ENCODE measurements at places on chromosomes 2 and 18. TPM values are rescaled to one million over a fixed set of nuclear protein-coding genes. Genes with fewer than 3 reads are reported as not detected.

The ERMN gene
- total RNA-seq, result 1.2 TPM

The TMEM37 gene
- 0.16 TPM for total RNA-seq

The ECEL1 gene
- not detected for total RNA-seq

The TRIM43 gene
- total RNA-seq, result not detected

The CCDC68 gene
- not detected for total RNA-seq

The CCL20 gene
- 5.5 TPM for total RNA-seq

The FEV gene
- not detected for total RNA-seq

The GLI2 gene
- 0.05 TPM for total RNA-seq

The ANKRD30B gene
- not detected for total RNA-seq

DNA sequence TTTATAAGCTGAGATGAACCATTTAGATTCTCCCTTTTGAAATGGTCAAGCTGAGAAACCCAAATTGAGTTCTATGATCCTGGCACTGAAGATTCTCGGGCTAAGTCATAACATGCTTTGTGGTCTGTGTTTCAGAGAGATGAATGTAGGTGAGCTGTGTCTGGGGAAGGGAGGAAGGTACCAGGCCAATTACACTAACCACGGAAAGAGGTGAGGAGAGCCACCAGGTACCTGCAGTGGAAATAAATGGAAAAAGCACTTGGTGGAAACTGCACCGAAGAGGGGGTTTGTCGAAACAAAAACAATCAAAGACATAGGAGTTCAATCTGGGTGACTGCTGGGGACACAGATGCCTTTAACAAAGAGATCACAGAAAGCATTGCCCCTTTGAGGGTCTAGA is 963 bp upstream of the MRPL44 start:
- no peak for DNase-seq

- no peak for DNase-seq
These were observed 786.4 kb downstream of the RNF144A start for GRCh38 chr2:7703543-7704144.

GRCh38 chr2:102193074-102193473 is 6.3 kb downstream of the IL1RL2 start:
- no peak for DNase-seq

GRCh38 chr2:25035537-25036220 is 6.2 kb upstream of the EFR3B start:
- DNase-seq, result no peak

DNA sequence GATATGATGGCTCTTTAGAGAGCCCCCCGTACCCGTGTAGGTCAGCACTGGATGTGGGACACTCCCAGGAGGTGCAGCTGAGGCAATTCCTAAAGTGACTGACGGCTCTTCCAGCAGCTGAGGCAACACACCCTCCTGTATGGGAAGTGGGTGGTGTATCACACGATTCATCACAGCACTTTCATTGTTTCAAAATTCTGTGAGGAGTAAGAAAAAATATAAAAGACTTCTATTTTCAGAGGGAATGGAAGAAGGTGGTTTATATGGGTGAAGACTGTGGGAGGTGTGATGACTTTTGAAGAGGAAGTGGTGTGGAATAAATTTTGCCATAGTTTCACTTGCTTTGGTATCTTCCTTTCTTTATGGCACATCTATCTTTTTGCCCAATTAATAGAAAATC is 22.3 kb downstream of the QPCT start:
- DNase-seq, result no peak

- DNase-seq, result no peak
These were observed 56.9 kb upstream of the LPIN2 start for GRCh38 chr18:3069671-3070433.

DNA sequence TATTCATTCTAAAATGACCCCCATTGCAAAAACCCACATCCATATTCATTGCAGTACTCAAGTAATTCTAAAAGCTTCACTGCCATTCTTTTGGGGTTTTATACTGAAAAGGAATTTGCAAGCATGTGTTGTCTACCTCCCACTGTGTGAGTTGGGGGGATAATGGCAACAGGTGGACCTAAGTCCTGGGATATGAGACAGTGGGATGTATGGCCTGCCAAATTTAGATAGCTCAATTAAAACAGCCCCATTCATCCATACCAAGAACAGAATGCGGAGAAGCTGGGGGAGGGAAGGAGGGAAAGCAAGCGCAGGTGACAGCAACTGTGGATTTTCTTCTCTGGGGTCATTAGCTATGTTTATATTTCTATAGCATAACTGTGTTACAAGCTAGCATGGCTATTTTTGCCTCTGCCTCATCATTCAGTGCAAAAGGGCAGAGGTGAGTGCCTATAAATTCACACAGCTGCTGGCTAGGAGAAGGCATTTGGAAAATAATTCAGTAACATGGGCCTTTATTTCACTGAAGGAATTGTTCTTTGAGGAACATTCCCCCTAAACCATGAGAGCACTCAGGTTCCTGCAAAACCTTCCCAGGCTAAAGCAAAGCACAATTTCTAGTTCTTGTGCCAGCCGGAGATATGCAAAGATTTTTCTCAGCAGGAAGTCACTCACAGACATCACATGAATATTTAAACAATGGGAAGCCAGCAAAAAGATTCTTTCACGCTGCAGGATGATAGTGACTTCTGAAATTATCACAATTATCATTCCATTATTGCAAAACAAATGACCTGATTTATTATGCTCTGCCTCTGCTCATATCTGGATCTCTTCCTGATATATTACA is 393.9 kb upstream of the ACVR2A start:
- DNase-seq, result no peak

DNA sequence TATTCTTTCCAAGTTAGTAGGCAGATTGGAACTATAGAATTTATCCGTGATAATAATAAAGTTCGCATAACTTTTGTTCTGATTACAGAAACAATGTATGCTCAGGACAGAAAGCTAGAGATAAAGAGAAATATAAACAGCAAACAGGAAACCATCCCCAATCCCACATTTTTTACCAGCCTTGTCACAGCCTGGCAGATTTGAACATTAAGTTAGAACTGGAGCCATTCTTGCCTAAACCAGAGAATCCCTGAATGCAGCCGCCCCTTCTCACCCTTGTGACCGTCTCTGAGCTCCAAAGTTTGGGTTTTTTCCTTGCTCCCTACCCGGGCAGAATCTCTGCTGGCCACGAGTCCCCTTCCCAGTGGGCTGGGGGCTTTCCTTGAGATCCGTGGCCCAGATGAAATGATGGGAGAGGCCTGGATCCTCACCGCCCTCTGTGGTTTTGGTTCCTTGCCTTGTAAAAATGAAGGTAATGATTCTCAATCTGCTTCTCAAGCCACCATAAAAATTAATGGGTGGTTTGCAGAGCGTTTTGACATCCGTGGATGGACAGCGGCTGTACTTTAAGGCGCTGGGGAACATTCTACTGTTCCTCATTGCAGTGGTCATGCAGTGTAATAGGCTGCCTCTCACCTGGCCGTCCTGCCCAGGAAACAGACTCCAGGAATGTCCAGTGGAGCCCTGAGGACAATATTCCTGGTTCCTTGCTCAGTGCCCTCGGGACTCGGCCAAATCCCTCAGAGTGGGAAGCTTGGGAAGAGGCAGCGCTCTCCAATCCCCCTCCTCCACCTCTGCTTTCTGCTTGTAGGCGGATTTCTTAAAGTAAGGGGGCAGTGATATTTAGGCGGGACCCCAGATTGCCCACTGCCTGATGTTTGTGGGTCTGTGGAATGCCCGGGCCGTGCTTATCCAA is 1.6 kb downstream of the SH3BP4 start:
- DNase-seq, result no peak

- no peak for DNase-seq
These were observed 135.1 kb upstream of the ID2 start for GRCh38 chr2:8546612-8547283.

GRCh38 chr2:96832754-96833507 is 10.9 kb downstream of the ANKRD23 start:
- DNase-seq, result no peak

DNA sequence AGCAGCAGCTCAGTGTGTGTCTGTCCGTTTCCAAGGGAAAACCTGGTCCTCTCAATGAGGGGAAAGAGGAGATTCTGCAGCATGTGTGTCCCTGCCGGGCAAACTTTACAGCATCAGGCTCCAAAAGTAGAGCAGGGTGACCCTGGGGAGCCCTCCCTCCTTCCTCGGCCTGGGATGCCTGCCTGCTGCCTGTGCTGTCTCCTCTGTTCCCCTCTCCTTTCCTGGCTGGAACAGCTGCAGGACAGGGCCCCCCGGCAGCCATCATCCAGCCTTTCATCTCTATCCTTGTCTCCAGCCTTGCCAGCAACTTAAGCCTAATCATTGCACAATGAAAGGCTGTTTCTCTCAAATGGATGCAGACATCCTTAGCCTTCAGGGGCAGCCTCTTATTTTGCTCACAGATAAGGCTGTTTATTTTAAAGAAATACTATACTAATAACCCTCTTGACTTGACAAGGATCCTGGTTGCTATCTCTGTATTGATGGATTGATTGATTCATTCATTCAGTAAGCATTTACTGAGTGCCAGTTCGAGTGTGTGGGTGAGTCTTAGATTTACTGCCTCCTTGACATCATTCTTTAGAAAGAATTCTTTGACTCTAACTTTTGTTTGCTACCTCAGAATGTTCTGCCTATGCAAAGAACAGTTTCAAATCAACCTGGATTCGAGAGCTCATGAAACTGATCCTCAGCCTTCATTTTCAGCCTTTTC is 40.6 kb upstream of the EDAR start:
- no peak for DNase-seq

GRCh38 chr2:101969723-101970122 is 22.0 kb upstream of the IL1R2 start:
- DNase-seq, result no peak

DNA sequence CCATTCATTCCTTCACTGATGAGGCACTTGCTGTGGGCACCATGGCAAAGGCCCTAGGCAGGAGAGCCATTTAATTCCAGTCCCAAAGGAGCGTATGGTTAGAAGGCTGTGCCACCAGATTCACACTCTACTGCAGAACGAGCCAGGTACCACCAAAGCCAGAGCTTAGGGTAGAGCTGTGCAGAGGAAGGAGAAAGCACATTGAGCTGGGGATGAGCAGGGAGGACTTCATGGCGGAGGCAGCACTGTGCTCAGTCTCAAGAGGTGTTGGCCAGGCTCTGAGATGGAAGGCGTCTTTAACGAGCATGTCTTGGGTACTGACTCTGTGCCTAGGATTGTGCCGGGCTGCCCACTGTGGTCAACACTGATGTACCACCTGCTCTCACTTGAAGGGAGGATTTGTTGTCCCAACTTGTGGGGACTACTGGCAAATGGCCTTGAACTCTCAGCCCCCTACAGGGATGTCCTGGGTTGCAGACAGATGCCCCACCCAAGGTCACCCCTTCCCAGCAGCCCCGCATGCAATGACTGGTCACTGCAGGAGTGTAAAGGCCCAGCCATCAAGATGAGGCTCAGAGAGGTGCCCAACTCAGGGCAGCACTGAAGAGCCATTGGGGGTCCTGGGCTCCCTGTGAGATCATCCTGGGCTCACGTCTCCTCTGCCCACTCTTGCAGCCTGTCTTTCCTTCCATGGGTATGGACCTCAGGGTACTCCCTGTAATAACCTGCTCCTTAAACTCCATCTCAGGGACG is 251.4 kb downstream of the GLI2 start:
- no peak for DNase-seq

DNA sequence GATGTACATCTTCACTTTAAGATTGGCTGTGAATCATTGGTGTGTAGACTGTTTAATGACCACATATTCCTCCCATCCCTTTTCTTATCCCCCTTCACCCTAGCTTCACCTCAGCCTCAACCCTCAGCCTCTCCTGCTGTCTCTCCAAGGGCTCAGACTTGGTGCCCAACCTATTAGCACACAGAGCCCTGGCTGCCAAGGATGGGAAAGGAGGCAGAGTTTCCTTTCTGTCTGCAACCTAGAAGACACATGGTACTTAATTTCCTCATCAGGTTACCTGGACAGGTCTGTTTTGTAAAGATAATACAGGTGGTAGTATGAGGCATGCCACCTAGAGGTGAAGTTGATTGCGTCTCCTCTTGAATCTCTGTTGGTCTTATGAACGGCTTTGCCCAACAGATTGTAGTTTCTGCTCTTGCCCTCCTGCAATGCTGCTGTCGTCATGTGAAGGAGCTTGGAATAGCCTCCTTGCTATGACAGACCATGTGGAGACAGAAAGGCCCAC is 44.5 kb upstream of the RMND5A start:
- no peak for DNase-seq

DNA sequence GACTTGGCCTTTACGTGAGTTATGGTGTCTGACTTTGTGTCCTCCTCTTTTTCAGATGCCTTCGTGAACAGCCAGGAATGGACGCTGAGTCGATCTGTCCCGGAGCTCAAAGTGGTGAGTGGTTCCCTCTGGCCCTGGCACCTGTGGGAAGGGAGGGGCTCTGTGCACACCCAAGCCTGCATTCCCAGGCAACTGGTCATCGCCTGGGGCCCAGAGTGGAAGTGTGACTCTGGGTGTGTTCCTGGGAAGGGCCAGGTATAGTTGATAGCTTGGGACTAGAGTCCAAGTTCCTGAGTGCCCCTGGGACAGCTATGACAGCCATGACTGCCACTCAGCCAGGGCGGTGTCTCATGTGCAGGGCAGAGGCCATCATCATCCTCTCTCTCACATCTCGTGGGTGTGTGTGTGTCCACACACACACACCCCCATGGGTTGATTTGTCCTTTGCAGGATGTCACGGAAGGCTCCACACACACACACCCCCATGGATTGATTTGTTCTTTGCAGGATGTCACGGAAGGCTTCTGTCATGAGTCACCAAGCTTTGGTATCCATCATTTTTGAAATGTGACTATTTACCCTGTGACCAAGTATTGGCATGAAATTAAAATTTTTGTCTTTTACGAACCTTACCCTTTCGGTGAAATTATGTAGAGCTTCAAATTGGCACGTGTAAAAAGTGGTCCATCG is 215.4 kb downstream of the AGAP1 start:
- DNase-seq, result no peak

DNA sequence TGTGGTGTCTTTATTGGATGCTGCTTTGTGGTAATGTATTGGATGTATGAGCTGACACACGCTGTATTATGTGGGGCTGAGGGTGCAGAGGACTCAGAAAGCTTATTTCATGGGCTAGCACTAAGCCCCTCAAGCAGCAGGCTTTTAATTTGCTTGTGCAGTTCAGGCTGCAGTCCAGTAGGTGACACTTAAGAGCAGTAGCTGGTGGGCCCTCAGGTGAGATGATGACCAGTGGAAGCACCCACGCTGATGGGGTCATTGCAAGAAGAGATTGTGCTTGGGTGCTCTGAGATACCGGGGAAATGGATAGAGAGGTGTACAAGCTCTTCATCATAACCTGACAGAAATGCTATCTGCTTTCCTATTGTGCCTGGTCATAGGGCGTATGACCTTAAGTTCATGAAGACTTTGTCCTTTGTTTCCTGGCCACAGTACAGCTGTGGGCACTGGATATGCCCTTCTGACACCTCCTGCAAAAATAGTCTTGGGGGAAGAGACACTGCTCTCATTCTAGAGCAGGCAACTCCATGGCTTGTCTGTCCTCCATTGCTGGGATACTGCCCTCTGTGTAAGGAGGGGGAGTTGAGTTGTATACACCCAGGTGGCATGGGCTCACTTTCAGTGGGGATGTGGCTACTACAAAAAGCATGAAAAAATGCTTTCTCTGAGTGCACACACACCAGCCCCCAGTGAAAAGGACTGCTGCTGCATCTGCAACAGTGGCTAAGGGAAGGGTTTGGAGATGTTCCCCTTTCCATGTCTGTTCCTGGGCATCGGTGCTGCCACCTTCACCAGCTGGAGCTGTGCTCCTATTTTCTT is 205.7 kb upstream of the ZSWIM2 start:
- DNase-seq, result no peak

- DNase-seq, result no peak
These were observed 31.4 kb upstream of the RHOB start for GRCh38 chr2:20415511-20415918.
